ENCODE measurements at places on chromosomes 5 and 9.

- DNase-seq = no peak
Observed at GRCh38 chr5:56481428-56482357, 248.6 kb upstream of the ANKRD55 start.

DNA sequence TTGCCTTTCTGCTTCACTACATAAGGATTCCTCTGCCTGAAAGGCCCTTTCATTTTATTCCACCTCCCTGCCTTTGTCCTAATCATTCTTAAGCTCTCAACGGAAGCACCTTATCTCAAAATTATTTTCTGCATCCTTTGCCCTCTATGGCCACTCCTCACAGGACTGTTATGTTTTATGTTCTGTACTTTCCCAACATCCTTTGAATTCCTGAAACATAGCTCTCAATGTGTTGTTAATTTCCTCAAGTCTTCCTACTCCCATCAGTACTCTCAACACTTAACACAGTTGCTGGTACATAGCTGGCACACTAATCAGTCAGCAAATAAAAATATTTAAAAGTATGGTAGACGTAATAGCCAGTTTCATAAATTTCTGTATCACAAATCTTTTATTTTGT lies 193.0 kb downstream of the RFX3 start:
- no peak for DNase-seq

DNA sequence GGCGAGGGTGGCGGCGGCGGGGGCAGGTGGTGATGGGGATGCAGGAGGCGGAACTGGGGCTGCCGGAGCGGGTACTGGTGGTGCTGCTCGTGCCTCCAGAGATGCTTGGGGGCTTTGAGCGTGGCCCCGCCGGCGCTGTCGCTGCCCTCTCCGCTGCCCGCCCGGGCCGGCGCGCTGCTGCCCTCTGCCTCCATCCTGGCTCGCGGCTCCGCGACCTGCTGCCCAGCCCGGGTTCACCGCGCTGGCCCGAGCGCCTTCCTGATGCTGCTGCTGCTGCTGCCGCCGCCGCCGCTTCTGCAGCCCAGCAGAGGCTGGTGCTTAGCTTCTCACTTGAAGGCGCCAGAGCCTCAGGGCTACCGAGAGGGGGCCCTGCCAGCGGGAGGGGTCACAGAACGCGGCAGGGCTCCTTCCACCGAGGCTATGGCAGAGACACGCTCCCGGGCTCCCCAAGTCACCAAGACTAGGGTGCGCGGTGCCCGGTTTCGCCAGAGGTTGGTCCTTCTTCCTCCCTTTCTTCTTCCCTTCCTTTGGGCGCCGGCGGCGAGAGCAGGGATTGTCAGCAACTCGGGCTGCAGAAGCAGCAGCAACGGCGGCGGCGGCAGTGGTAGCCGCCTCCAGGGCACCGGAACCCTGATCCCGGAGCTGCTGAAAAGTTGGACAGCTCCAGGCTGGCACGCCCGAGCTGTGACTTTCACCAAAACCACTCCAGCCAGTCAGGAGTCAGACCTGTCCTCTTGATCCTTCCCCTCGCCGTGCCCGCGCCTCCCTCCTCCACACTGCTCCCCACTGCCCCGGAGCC lies at the start of gene PDE4D:
Gene PDE4D, minus strand, starts transcription at position 298 of the 799 bp plus-strand sequence.
- no peak for DNase-seq

DNA sequence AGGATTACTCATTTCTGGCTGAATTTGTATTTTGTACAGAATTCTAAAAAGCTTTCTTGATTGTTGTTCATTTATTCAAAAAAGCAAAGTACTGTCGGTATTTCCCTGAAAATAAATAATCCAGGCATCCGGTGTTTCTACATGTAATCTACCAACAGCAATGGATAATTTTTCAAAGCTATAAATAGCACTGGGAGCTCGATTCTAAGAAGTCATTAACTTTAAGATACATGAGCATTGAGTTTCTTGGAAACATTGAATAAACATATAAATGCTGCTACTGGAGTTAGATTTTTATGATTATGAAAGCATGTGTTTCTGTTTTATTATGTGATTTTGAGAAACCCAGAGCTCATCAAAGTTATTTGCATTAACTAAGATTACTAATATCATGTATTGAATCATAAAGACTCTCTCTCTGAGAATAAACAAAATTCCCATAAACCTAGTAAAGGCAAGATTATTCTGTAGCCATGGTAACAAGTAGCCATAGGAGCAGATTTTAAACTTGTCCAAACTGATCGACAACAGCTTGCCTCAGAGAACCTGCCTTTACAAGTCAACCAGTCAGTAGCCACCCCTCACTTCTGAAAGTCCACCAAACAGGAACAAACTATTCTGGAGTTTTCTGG lies 197.0 kb downstream of the DRD1 start:
- DNase-seq = no peak

DNA sequence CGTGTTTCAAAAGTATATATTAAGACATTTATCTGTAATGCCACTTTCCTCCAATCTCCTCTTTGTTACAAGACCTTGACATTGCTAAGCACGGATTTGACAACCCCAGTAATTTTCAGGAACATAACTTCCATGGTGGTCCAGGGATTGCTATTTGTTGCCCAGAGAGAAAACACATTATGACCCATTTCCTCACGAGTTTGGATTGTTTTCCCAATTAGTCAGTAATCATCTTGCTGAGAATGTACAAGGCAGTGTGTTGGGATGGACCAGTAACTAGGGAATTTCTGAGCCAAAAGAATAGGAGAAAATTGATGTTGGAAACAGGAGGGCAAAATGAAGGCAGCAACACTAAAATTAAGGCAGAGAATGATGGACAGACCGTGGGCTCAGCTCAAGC lies 574.1 kb downstream of the EBF1 start:
- DNase-seq = no peak

GRCh38 chr5:72237879-72238278 lies 82.2 kb downstream of the MRPS27 start:
- DNase-seq = no peak

GRCh38 chr5:71651579-71651978 lies 64.4 kb downstream of the MCCC2 start:
- DNase-seq = no peak

DNA sequence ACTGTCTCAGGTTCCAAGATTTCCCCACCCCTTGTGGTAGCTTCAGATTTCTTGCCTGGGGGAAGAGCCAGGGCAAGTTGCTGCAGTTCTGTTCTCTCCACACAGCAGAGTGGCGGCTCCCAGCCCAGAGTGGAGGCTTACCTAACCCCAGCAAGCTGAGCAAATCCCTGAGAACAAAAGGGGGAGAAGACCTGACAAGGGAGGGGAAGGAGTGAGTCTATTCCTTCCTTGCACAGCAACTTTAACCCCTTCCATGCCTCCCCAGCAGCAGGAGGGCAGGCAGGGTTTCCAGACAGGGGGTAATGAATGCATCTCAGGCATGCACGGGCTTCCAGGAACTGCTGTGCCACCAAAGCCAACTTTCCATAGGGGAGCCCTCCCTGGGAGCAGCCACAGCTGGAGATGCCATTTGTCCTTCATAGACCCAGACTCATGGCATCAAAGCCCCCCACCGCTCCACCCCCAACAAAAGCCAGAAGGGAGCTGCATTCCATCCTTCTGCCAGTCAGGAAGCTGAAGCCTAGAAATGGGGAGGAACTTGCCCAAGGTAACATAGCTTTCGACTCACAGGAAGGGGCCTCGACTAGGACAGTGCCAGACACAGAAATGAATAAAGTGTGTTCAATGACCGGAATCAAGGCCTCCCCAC lies 28.8 kb upstream of the FAT2 start:
- no peak for DNase-seq

GRCh38 chr5:88707216-88707965 lies 175.6 kb downstream of the MEF2C start:
- DNase-seq = no peak

GRCh38 chr9:132160802-132161742 lies 786 bp upstream of the NTNG2 start:
- DNase-seq = peak; percentile 21

DNA sequence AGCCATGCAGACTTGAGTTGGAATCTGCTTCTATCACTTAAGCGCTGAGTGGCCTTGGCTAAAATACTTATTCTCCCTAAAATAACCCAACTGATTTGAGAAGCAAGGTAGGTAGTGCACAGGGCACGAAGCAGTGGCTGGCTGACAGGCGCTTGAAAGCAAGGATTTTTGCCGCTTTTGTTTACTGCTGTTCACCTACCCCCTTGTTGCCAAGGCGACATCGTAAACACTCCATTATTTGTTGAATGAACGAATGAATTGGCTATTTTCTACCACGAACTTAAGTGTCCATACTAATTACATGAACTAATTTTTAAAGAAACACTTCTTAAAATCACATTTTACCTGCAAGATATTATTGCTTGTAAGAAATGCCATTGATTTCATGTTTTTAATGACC lies 98.0 kb downstream of the ANKH start:
- DNase-seq = no peak

DNA sequence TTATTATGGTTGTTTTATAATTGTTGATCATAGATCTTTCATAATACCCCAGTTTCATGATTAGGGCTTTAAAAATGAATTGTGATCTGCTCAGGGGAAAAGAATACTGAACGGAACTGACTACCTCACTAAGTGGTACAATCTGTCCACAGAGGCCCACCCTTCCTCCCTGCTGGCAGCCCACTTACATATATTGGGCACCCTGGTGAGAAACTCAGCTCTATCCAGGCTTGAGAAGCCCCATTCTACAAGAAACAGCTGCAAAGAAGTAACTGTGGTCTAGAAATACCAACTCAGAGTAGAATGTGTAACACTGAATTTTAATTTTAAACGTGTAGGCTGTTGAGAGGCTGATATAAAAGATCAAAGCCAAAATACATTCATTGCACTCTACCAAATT lies 46.9 kb downstream of the TSSK1B start:
- DNase-seq = no peak

DNA sequence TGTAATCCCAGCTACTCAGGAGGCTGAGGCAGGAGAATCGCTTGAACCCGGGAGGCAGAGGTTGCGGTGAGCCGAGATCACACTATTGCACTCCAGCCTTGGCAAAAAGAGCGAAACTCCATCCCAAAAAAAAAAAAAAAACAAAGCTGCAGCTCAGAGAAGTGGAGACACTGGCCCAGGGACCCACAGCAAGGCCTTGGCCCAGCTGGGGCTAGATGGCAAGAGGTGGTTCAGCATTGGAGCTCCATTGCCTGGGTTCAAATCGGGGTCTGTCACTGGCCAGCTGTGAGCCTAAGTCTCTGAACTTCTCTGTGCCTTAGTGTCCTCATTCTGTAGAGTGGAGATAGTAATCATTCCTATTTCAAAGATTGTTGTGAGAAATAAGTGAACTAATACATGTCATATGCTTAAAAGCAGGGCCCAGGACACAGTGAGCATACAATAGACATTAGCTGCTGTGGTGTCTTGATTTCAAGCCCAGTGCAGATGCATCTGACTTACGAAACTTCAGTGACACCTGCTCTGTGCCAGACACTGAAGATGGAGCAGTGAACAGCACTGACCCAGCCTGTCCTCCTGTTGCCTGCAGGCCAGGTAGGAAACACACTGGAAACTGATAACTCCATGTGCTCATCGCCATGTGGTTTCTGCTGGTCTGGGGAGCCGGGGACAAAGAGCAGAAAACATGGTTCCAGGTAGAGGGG lies 127.7 kb downstream of the C9orf50 start:
- no peak for DNase-seq

DNA sequence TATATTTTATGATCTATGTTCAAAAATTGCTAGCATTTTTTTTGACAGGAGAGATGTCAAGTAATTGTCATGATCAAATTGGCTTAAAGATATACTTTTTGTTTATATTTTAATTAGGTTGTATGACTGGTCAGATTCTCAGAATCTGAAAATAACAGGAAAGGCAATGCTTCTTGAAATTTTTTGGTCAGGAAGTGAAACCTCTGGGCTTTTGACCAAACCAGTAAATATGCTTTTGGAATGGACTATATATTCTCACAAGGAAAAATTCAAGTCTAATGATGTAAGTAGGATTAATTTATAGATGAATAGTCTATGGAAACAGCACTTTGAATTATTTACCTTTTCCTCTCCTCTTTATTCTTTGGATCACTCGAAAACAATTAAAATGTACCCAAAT lies 52.3 kb downstream of the SLF1 start:
- no peak for DNase-seq

DNA sequence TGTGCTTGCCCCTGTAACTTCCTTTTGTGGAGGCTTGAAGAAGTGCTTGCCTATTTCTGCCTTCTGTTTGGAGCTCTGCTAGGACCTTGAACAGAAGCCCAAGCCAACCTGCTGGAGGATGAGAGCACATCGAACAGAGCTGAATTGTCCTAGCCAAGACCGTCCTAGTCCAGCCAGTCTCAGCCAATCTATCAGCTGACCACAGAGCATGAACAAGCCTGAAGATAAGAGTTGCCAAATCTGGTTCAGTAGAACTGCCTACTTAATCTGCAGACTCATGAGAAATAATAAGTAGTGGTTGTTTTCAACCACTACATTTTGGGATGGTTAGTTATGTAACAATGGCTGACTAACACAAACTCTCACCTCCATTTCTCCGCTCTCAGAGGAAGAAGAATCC lies 4.4 kb upstream of the SNX2 start:
- no peak for DNase-seq

DNA sequence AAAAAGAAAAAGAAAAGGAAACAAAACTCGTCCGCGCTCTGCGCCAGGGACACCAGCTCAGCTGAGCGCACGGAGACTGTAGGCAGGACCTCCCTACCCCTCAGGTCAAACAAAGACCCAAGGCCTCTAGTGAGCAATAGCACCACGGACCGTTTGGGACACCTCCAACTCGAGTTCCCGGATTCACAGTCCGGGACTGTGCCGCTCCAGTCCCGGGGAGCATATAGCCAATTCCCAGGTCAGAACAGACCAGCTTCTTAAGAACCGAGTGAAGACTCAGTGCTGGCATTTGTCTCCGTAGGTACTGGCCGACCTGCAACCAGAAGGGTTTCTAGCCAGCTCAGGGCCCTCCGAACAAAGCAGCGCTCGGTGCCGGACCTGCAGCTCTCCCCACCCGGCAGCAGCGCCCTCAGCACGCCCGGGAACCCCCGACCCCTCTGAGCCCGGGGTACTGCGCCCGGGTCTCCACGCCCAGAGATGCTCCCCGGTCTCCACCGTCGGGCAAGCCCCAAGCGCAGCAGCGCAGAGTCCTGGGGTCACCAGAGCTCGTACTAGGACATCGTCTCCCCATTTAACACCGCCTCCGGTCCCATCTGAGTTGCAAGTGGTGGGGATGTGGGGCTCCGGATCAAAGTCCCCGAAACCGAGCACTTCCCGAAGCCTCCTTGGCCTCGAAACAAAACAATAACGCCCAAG lies 591 bp downstream of the ABCA1 start:
- DNase-seq = no peak

Data from stimulated activated CD8-positive, alpha-beta memory T cell treated with anti-CD3 and anti-CD28 coated beads, Interleukin-7, amount 100 ng/mL, for 1 hour (primary cell).